ENCODE measurements at places on chromosomes 3 and 15.

GRCh38 chr3:112654492-112654891 is 13.5 kb upstream of the CCDC80 start:
- DNase-seq = no peak

- no peak for DNase-seq
Observed at GRCh38 chr3:12545473-12545791, at the start of gene MKRN2OS. Gene MKRN2OS, minus strand, starts transcription at chr3:12545499. Its CDS starts 35 bp downstream, at chr3:12545464.

DNA sequence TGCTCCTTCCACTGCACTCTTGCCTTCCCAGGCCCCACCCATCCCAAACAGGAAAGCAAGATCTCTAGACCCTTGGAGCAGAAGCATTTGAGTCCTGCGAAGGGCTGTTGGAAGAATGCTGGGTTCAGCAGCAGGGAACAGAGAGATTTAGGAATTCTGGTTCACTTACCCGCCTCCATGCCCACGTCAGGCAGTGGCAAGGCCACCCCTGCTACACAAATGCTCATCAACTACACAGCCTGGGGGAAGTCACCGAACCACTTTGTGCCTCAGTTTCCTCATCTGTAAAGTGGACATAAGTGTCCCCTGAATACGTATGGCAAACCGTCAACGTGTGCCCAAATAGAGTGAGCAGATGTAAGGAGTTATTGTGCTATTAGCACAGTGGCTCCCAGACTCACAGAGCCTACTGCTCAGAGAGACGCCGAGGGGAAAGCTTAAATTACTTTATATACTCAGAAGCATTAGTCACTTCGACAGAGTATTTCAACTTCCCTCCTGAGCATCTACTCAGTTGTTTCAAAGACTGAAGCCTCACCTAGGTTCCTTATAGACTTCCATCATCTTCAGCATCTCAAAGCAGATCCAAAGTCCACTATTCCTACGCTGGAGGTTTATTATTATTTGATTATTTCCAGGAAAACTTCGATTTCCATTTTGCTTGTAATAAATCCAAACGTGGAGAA is 905 bp downstream of the HOMER2 start:
- no peak for DNase-seq

GRCh38 chr3:156598413-156598812 is 43.5 kb upstream of the SSR3 start:
- no peak for DNase-seq

GRCh38 chr3:72515941-72516340 is 332.3 kb downstream of the SHQ1 start:
- DNase-seq = no peak

DNA sequence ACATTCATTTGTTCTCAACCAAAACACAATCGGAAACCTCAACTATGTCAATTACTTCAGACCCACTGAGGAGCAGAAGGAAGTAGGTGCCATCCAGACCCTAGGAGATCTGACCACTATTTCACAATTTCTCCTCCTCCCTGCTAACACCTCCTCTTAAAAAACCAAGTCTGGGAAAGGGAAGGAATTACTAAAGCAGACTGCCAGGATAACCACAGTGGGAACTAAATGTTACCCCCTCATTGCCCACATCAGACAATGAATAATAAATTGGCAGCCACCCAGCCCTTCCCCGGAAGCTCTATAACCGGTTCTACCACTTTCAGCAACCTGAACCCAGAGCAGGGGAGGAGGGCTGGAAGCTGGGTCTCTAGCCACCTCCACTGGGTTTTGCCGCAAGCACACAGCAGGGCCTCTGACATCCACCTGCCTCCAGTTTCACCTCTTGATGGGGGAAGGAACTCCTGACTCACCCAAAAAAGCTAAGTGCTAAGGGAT is 17.6 kb downstream of the C15orf62 start:
- no peak for DNase-seq

DNA sequence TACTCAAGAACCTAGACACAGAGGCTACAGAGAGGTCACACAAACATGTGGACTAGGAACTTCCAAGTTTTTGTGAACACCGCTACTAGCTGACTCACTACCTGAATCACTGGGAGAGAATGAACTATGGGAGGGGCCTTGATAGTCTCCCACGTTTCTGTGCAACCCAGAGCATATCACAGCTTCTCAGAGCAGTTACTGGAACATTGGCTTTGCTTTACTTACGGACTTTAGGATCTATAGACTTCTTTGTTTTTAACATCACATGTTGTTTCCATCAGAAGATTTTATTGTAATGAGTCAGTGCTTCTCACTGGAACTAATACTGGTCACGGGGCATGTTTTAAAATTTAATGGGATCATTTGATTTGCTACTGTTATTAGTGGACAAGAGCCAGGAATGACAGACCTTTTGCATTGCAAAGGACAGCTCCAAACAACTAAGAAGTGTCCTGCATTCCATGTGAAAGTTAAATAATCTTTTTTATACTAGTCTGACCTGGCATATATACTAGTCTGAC is 35.6 kb downstream of the RTP4 start:
- no peak for DNase-seq

DNA sequence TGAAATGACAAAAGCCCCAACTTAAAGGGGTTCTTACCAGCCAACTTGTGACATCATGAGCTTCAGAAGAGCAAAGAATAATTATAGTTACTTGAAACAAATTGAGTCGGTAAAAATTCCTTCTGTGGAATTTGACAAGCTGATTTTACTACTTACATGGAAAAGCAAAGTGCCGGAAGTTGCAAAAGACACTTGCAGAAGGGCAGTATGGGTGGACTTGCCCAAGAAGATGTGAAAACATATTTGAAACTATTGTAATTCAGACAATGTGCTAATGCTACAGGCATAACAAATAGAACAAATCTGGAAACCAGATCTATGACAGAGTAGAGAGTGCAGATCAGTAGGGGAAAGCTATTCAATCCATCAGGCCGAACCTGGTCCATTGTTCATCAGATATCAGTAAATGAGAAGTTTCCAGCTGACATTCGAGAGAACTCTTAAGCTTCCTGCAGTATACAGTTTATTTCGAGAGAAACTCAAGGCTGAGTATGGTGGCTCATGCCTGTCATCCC is 2.5 kb upstream of the KIF7 start:
- DNase-seq = no peak
